ENCODE measurements at places on chromosomes 12 and 14.

DNA sequence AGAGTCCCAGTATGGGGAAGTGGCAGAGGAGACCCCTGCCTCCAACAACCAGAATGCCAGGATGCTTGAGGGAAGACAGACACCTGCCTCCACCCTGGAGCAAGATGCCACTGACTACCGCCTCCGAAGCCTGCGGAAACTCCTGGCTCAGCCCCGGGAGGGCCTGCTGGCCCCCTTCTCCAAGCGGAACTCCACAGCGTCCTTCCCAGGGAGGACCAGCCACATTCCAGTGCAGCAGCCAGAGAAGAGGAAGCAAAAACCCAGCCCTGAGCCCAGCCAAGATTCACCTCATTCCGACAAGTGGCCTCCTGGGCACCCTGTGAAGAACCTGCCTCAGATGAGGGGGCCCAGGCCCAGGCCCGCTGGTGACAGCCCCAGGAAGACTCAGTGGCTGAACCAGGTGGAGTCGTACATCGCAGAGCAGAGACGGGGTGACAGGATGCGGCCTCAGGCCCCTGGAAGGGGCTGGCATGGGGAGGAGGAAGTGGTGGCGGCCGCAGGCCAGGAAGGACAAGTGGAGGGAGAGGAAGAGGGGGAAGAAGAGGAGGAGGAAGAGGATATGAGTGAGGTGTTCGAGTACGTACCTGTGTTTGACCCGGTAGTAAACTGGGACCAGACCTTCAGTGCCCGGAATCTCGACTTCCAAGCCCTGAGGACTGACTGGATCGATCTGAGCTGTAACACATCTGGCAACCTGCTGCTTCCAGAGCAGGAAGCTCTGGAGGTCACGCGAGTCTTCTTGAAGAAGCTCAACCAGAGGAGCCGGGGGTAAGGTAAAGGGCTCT, 93.7 kb downstream of the B4GALNT3 start:
- no peak for DNase-seq

GRCh38 chr12:32309811-32310736, 89.3 kb upstream of the FGD4 start:
- no peak for DNase-seq

DNA sequence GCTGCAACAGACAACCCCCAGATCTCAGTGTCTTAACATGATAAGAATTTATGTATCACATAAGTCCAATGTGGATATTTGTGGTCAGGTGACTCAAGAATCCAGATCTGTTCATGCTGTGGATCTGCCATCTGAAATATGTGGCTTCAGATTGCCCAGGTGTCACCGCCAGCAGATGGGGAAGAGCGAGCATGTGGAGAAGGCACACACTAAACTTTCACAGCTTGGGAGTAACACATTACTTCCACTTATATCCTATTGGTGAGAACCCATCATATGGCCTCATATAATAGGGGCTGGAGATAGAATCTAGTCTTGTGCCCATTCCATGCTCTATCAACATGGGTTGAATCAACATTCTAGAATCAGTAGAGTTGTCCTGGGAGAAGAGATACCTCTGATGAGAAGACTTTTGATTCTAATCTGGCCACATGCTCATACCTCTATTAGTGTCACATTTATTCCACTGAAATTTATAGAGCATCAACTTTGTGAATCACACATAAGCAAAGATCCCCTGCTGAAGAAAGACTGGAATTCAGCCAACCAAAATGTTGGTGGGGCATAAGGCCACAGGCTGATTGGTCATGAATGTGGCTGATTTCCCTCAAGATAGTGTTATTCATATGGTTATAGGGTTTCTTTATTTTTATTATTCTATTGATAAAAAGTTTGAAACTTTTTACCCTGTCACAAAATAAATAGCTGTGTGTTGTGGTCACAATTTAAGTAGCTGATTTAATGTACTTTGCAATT, 6.0 kb upstream of the CALCOCO1 start:
- no peak for DNase-seq

DNA sequence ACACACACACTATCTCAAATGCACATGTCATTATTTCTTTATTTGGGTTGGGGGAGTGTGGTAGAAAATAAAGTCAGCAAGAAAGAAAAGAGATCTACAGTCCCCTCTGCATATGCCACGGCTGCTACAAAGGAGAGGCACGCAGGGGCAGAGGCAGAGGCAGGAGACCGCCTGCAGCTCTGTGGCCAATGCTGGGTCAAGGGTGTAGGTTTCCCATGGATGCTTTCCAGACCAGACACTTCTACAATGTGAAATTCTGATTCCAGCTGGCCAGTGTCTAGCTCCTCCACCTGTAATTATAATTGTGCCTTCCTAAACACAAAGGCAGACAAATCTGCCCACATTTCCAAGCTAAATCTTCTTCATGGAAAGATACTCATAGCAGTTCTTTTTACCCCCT, 19.2 kb downstream of the VPS37B start:
- no peak for DNase-seq

DNA sequence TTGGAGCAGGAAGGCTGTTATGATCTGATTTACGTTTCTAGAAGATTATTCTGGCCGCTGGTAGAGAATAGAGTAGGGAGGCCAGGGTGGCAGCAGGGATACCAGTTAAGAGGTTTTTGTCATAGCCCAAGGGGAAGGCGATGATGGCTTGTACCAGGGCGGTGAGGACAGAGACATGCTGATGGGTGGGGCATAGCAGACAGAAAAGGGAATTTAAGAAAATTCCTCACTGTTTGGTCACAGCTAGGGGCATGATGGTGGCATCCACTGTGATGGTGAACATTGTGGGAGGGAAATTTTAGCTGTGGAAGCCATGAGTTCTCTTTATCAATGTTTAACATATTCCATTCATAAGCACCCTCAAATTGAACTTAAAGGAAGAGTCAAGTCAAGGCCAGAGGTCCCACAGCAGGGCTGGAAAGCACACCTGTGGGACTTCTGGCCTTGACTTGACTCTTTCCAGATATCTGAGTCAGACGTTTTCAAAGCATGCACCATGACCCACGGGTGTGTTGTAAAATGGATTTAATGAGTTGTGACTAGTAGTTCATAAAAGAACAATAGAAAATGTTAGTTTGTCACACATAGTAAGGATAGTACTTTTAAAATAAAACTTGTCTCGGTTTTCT, 134.6 kb downstream of the CHST11 start:
- no peak for DNase-seq

- no peak for DNase-seq
Observed at GRCh38 chr12:52331833-52332232, 10.6 kb upstream of the KRT83 start.

GRCh38 chr12:121580959-121581685, at the start of gene KDM2B:
Gene KDM2B, minus strand, starts transcription at chr12:121581023. Its CDS starts 112 bp downstream, at chr12:121580911.
- no peak for DNase-seq

DNA sequence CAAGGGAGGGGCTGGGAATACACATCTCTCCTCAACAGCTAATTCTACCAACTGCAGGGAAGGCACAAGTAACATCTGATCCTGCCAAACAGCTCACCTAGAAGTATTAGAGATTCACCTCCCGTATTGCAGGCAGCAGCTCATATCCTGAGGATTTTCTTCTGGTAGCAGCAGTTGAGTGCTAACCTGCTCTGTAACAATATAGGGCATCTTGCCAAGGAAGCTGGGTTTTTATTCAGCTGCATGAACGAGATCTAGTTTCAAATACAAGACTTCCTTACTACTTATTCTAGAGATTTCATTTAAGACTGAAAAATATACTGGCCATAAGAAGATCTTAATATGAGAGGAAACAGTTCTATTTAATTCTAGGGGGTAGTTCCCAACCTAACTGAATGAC, 261.4 kb upstream of the USP15 start:
- DNase-seq, result no peak

- DNase-seq, result no peak
Observed at GRCh38 chr12:60123557-60123956, 527.7 kb downstream of the SLC16A7 start.

- no peak for DNase-seq
Observed at GRCh38 chr12:238736-239398, 23.8 kb downstream of the SLC6A13 start.

DNA sequence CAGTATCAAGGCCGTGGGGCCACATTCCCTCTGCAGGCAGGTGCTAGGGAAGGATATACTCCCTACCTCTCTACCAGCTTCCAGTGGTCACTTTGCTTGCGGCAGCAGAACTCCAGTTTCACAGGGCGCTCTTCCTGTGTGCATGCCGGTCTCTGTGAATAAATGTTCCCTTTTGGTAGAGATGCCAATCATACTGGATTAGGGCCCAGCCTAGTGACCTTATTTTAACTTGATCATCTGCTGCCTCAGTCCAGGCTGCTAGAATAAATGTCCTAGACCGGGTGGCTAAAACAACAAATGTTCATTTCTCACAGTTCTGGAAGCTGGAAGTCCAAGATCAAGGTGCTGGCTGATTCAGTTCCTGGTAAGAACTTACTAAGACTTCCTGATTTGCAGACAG, 198.8 kb upstream of the TMEM132C start:
- no peak for DNase-seq

GRCh38 chr12:29957835-29958234, 174.1 kb upstream of the TMTC1 start:
- DNase-seq, result no peak

- no peak for DNase-seq
Observed at GRCh38 chr14:31228533-31228932, 20.9 kb upstream of the HECTD1 start.

DNA sequence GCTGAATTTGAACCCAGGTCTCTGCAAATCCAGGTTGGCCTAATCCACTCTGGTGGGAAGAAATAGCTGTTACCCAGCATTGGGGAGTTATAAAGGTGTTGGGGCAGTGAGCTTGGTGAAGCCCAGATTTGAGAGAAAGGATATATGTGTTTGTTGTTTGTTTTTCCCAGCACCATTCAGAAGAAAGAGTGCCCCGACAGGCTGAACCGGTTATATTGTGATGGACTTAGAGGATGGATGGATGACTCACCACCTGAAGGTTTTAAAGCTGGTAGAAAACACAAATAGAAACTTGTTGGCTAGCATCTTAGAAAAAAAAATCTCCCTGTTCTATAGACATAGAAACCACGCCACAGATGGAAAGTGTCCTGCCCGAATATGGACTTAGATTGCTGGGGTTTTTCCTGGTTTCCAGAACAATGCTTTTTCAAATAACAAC, 404.6 kb downstream of the MED13L start:
- no peak for DNase-seq

DNA sequence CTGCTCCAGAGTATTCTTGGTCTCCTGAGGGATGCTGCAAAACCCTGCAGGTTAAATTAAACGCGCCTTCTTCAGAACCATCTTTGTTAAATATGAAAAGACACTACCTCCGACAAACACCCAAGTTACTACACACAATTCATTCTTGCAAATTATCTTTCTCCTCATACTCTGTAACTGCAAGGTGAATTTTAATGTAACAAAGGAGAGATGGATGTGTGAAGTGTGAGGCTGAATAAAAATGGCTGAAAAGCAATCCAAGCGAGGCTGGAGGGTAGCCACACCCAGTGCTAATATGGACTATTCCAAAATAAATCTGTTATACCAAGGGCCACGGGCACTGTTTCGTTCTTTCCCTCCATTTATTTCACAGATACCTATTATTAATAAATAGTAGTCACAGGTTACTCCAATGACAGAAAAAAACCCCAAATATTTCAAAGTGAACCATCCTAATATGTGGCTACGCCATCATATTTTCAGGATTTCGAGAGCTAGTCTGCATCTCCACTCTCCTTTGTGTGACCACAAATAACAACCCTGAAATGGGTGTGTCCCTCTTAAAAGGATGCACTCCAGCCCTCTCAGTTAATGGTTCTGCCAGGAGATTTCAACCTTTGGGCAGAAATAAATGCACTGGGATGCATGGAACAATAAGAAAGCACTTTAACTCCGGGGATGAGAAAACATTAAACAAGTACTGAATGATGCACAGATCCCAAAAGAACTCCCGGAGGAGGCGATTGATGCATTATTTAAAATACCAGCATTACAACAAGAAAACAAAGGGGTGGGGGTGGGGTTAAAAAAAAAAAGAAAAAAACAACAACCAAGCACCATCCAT, 53.1 kb upstream of the CCDC175 start:
- DNase-seq, result no peak

GRCh38 chr12:16949871-16950667, 344.1 kb upstream of the LMO3 start:
- no peak for DNase-seq

- DNase-seq, result no peak
Observed at GRCh38 chr12:92403210-92404175, 257.8 kb upstream of the BTG1 start.

GRCh38 chr12:12011880-12012260, 58.9 kb upstream of the BCL2L14 start:
- DNase-seq, result no peak

GRCh38 chr12:57471661-57472060, 8.0 kb downstream of the ARHGAP9 start:
- DNase-seq, result no peak
